Fibroblast of skin of back (primary cell): ENCODE measurements at places on chromosomes 11 and 22.

DNA sequence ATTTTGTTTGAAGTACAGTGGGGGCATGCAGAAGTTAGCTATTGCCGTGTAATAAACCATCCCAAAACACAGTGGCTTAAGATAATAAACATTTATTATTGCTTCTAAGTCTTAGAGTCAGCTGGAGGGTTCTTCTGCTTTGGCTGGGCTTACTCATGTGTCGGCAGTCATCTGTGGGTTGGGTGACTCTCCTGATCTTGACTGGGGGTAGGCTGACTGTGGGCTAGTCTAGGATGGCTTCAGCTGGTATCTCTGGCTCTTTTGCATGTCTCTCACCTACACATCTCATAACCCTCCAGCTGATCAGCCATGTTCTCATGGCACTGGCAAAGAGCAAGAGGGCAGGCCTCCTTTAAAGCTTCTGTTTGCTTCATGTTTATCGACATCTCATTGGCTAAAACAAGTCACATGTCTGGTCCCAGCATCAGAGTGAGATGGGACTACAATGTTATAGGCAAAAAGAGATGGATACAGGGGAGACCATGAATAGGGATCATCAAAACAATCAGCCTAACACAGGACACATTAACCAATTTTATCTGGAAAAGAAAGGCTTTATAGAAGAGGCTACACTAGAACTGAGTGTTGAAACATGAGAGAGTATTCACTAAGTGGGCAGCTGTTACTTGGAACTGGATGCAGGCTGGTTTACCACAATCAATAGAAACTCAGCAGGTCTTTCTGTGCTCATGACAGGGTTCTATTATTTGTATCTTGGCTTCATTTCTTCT lies 5.1 kb downstream of the LRRC51 start:
- no peak for DNase-seq

GRCh38 chr11:27443746-27444507 lies 28.7 kb downstream of the LGR4 start:
- DNase-seq = no peak

- DNase-seq = no peak
These were observed 7.0 kb downstream of the OR4X1 start for GRCh38 chr11:48270621-48271020.

DNA sequence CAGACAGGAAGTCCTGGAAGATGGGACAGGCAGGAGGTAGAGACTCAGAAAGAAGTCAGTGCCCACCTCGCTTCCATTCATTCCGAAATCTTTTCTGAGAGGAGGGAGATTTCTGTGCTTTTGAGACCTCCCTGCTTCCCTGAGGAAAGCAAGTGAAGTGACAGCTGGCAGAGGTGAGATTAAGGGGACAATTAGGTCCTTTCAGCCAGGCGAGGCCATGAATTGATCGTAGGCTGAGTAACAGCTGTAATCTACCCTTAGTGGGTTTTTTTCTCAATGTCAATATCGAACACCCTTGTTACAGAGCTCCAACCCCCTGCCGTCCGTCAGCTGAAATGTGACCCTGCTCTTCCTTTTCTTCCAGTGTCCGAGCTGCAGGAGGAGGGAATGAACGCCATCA lies 96.0 kb downstream of the PARVA start:
- DNase-seq = no peak

DNA sequence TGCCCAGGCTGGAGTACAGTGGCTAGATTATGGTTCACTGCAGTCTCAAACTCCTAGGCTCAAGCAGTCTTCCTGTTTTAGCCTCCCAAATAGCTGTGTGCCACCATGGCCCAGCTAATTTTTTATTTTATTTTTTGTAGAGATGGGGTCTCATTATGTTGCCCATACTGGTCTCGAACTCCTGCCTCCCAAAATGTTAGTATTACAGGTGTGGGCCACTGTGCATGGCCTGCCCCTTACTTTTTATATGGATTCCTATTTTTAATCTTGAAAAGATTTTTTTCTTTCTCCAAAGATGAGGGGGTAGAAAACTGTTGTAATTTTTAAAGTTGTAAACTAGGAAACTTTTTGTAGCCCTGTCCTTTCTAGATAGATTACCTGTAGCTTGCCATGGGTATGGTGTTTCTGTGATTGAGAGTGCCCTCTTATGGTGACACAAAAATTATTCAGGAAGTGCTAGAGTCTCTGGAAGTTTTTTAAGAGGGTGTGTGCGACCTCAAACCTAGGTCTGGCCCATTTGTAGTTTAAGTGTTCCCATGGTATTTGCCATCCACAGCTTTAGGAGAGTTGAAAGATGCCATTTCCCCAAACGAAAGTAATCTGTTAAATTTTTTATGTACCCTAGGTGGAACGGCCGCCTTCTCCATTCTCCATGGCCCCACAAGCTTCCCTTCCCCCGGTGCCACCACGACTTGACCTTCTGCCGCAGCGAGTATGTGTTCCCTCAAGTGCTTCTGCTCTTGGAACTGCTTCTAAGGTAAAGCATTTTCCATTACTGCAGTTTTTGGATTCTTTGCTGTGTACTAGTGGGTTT lies 32.4 kb downstream of the MCAM start:
- peak; percentile 47 for DNase-seq

DNA sequence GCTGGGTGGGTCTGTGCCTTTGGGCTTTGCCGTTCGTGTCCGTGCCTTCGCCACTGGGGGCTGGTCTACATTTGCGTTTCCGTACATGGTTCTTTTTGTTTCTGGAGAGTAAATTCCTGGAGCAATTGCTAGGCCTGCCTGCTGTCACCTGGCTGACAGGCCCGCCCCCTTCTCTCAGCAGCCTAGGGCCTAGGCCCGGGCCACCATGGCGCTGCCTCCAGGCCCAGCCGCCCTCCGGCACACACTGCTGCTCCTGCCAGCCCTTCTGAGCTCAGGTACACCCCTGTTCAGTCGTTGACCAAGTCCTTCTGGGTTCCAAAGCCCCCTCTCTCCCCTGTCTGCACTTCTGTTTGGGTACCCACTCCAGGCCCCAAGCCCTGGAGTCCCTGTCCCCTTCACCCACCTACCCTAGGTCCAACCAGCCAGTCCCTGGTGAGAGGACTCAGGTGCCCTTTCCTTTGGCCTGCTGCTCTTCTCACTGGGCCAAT lies 649 bp downstream of the TMEM25 start:
- DNase-seq = no peak

DNA sequence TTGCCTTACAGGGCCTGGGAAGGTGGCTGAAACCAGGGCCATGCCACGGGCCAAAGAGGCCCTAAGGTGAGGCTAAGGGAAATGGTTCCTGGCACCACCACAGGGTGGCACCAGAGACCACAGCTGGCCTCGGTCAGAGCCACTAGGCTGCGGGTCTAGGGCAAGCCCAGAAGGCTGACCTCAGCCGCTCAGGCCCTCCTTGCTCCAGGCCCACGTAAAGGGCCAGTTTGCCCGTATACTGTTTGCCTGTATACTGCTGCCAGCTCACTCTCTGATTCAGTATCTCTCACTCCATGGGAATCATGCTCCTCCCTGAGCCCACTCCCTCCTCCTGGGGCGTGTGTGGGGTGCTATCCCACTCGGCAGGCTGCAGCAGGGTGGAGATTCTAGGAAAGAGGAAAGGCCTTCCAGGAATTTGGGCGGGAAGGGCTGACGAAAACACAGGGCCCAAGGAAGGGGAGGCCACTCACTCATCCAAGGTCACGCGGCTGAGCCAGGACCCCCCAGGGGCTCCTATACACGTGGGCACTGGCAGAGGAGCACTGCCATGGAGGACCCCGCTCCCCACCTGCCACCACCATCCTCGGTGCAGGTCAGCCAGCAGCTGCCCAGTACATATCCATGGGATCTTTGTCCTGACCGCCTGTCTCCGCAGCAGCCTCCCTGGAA lies 62.4 kb downstream of the NECTIN1 start:
- DNase-seq = peak; percentile 54

- peak; percentile 89 for DNase-seq
These were observed 115.8 kb upstream of the PITPNB start for GRCh38 chr22:28034760-28035401.

- DNase-seq = peak; percentile 61
These were observed at the start of gene MMP11 for GRCh38 chr22:23772649-23773473. TSS of gene MMP11 (plus strand) at chr22:23772849. CDS start at chr22:23772871, 22 bp downstream.

- DNase-seq = peak; percentile 71
These were observed 6.4 kb downstream of the FADS2 start for GRCh38 chr11:61834278-61835048.

DNA sequence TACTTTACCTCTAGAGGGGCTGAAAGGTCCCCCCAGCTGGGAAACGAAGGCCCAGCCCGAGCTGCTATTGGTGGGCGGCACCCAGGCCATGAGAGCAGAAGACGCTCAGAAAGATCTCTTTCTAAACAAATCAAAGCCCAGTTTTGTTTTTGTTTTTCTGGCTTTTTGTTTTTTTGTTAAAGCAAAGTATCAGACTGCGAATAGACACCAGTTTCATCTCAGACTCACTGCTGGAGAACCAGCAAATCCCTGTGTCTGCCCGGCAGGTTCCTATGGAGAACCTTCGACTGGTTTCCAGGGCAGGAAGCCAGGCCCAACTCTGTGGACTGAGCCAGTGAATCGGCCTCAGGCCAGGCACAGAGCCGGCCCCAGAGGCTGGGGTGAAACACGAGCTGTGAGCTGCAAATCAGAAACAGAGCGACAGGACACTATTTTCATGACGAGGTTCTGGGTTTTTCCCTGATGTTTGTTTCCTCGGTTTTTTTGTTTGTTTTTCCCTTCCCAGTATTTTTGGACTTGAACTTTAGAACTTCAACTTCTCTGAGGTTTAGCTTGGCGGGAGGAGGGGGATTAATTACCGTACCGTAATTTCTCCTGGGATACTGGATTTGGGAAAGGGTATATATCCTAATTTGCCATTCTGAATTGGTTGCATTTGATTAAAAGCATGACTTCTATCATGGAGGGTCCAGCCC lies 16.0 kb upstream of the B4GALNT4 start:
- peak; percentile 69 for DNase-seq

- peak; percentile 59 for DNase-seq
These were observed 7.3 kb downstream of the USP47 start for GRCh38 chr11:11848891-11849746.

DNA sequence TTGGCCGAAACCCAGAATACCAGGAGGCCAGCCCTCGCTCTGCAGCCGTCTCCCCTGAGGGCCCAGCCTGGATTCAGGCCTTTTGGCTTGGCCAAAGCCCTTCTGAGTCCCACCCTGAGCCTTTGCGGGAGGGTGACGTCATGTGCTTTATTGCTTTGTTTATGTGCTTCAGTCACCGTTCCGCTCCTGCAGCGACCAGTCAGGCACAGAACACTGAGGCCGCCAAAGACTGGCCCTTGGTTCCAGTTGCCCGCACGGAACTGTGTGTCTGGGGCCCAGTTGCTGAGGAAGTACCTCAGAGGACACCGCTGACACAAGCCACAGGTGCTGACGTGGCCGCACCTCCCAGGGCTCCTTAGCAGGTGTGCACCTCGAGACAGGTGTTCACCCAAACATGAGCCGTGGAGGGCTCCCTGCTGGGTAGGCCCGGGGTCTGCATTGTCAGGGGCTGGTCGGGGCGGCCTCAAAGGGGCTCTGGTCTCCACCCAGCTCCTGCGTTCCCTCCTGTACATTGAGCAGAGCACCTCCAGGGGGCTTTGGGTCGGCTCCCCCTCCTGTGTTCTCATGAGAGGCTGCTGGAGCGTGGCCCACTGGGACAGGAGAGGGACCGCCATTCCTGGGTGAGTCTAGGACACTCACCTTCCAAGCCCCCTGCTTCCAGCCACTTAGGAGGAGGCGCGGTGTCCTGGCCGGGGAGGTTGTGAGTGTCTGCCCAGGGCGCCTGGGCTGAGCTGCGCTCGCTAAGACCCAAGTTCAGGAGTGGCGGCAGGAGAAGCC lies 376.8 kb downstream of the TBC1D22A start:
- no peak for DNase-seq

DNA sequence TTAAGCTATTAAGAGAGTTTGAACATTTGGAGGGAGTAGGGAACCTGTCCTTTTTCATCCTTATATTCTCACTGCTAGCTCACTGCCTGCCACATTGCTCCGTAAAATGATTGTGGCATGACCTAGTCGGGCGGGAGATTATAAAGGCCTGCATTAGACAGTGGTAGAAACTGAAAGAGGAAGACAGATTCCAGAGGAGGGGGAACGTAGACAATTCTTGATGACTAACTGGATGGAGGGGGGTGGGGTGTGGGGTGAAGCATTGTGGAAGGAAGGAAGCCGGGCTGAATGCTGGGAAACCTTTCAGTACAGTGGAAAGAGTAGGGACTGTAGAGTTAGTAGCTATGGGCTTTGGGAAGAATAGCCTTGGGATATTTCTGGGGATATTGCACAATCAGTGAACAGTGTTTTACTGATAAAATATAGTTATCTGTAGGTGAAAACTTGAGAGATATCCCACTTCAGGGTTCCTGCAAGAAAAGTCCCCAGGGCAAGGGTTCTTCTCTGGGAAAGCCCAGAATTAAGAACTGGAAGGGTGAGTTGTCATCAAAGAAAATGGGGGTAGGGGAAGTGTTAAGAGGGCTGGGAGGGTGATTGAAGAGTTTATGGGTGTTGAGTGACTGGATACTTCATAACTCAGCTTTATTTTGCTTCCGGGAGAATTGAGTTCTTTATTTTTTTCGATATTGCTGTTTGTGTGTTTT lies 2.1 kb downstream of the MED15 start:
- DNase-seq = peak; percentile 97

DNA sequence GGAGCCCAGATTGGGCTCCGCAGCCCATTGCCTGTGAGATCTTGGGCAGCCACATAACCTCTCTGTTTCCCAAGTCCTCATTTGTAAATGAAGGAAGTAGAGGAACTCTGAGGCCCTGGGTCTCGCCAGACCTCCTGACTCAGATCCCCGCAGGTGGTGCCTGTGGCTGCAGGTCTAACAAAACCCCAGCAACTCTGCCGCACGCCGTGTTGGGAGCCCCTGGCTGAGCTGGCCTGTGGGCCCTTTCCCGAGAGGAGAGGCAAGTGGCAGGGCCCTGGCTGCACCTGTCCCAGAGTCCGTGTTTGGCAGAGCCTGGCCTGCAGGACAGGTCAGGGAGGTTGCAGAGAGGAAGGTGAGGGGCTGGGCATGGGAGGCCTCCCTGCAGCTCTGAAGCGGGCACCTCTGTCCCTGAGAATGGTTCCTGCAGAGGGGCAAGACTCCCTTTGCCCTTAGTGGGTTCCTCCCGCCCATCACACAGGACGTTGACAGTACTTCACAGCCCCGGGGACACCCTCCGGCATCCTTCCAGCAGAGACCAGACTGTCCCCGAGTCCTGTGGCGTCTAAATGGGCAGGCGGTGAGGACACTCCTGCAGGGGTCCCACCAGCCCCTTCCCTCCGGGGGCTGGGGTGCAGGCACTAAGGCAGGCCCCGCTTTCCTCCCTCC lies 67.7 kb downstream of the ARHGAP8 start:
- DNase-seq = no peak

DNA sequence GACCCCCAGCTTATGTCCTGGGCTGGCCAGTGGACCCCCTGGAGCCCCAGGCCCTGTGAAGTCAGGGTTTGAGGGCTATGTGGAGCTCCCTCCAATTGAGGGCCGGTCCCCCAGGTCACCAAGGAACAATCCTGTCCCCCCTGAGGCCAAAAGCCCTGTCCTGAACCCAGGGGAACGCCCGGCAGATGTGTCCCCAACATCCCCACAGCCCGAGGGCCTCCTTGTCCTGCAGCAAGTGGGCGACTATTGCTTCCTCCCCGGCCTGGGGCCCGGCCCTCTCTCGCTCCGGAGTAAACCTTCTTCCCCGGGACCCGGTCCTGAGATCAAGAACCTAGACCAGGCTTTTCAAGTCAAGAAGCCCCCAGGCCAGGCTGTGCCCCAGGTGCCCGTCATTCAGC lies 24.6 kb downstream of the CSF2RB start:
- no peak for DNase-seq
